Activated naive CD4-positive, alpha-beta T cell treated with anti-CD3 and anti-CD28 coated beads, Interleukin-2, amount 50 U/mL, for 72 hours (primary cell): ENCODE measurements at places on chromosomes 12 and 14. TPM values are rescaled to one million over a fixed set of nuclear protein-coding genes. Genes with fewer than 3 reads are reported as not detected.

ALDH2 gene
- 2.4 TPM for total RNA-seq

ST8SIA1 gene
- total RNA-seq, result 1.7 TPM

RPGRIP1 gene
- not detected for total RNA-seq

TAS2R9 gene
- total RNA-seq, result not detected

EXOC3L4 gene
- not detected for total RNA-seq

DNA sequence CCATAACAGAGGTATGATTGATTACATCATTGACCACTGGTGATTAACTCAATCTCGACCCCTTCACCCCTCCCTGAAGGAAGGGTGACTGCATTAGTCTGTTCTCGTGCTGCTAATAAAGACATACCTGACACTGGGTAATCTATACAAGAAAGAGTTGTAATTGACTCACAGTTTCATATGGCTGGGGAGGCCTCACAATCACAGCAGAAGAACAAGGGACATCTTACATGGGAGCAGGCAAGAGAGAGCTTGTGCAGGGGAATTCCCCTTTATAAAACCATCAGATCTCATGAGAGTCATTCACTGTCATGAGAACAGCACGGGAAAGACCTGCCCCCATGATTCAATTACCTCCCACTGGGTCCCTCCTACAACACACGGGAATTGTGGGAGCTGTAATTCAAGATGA, 55.9 kb upstream of the TMCC3 start:
- no peak for DNase-seq

GRCh38 chr12:127277882-127278281, 989.1 kb upstream of the TMEM132C start:
- no peak for DNase-seq

GRCh38 chr12:7959278-7959677, 23.3 kb upstream of the SLC2A3 start:
- no peak for DNase-seq

GRCh38 chr12:91404441-91404840, 221.8 kb upstream of the DCN start:
- no peak for DNase-seq

- peak; percentile 46 for DNase-seq
Measured at GRCh38 chr14:24436355-24437019, 6.1 kb downstream of the SDR39U1 start.

DNA sequence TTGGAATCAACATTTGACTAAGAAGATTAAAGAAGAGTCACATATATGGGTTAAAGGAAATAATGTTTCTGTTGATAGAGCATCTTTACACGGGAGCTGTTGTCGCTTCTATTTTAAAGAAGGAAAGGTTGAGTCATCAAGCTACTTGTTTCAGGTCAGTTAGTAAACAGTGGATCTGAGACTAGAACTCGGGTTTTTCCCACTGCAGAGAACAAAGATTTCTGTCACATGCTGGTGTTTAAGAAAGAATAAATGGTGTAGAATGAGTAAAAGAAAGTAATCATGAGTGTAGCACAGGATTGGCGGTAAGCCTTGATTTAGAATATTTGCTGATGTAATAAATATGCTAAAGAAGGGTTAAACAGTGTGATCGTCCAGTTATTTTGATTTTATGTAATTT, 455.5 kb downstream of the AEBP2 start:
- DNase-seq, result no peak

DNA sequence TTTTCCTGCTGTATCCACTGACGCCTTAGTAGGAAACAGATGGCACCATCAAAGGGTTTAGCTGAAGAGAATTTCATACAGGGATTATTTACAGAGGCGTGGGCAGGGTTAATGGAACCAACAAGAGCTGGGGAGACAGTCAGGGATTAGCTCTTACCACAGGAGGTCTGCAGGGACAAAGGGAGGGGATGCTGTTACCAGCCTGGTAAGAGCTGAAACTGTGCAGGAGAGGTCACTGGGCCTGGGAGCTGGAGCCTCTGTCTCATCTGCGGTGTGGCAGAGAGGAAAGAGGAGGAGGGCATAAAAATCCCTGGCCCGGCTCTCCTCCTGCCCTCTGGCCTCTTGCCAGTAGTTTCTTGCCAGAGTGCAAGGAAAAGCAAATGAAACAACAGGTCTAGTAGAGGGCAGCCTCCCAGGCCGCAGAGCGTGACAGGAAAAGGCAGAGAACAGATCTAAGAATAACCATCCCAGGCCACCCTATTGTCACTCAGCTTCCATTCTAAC, 18.9 kb upstream of the POC1B start:
- no peak for DNase-seq

DNA sequence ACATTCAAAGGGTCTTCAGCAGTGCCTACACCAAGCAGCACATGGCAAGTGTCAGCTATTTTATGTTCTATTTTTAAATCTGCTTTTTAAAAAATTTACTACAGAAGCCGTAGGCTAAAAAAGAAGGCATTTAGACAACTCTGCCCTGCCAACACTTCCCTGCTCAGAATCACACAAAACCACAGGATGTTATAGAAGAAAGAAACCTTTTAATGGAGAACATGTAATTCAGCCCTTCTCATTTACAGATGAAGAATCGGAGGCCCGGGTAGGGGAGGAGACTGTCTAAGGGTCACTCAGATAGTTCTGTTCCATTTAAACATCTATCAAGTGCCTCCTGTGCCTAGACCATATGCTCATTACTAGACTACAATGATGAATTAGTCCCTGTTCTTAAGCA, 171.8 kb upstream of the NTF3 start:
- DNase-seq, result no peak

GRCh38 chr12:110024051-110024450, 24.3 kb downstream of the C12orf76 start:
- no peak for DNase-seq
